Activated CD4-positive, alpha-beta T cell treated with anti-CD3 and anti-CD28 coated beads, Interleukin-2, amount 50 U/mL, for 24 hours (primary cell): ENCODE measurements at places on chromosomes 6 and 20.

DNA sequence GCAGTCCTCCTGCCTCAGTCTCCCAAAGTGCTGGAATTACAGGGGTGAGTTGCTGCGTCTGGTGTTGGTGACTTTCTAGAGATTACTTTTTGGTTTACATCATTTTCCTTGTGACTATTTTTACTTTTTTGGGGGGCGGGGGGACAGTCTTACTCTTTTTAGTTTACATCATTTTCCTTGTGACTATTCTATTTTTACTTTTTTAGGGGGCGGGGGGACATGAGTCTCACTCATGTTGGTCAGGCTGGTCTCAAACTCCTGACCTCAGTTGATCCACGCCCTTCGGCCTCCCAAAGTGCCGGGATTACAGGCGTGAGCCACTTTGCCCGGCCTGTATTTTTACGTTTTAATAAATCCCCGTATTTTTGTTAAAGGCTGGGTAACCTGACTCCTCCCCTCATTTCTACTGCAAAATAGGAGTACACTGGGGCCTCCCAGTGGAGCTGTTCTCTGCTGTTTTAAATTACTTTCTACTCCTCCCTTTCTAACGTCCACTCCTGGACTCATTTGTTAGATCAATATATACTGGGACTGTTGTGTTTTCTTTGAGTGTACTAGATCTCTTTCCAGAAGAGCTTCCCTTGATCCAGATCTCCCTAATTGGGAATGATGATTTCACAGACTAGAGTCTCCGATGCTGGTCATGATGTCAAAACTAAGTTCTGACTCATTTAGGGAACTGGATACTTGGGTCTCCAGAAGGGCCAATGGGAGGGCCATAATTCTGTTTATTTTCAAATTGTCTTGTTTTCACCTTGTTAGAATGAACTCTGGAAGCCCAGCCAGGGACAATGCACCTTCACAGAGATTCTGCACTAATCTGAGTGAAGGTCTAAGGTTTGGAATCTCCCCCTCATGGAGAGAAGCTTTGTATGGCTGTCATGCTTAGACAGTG, 9.2 kb downstream of the HSPA1B start:
- DNase-seq, result no peak

DNA sequence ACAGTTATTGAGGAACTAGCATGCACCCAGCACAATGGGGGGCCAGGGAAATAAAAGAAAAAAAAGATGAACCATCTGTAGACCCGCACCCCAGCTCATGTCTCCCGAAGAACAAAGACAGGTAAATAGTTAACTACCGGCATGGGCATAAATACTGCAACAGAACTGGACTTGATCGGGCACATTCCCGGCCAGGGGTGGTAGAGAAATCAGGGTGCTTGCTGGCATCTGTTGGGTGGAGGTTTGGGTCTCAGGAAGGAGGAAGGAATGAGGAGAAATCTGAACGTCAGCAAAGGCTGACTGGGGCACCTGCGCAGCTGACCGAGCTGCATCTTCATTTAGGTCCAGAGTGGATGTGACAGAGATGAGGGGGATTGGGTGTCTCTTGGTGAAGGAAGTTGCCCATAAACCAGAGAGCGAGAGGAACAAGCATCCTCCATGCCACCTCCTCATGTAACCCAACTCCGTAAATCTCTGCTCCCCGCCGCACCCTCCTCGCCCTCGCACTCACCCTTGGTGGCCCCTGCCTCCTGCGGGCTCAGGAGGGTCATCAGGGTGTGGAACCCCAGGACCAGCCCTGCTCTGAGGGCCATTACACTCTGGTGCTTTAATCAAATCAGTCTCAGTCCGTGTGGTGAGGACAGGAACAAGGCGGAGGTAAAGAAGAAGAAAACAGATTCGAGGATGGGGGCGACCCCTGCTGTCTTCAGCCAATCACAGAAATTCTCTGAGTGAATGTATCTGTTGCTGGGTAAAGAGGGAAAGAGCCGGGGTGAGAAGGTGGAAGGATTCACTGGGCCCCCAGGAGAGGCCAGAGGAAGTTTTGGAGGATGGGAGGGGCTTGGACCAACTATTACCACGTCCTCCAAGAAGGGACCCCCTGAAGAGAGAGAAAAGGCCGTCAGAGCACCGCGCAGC, at the start of gene HLA-DOA:
Gene HLA-DOA, minus strand, starts transcription at position 648 of the 918 bp plus-strand sequence.
- no peak for DNase-seq

GRCh38 chr20:62647521-62648317, 5.4 kb downstream of the SLCO4A1 start:
- no peak for DNase-seq

- DNase-seq, result no peak
Observed at GRCh38 chr6:122780114-122780513, 598 bp downstream of the FABP7 start.

DNA sequence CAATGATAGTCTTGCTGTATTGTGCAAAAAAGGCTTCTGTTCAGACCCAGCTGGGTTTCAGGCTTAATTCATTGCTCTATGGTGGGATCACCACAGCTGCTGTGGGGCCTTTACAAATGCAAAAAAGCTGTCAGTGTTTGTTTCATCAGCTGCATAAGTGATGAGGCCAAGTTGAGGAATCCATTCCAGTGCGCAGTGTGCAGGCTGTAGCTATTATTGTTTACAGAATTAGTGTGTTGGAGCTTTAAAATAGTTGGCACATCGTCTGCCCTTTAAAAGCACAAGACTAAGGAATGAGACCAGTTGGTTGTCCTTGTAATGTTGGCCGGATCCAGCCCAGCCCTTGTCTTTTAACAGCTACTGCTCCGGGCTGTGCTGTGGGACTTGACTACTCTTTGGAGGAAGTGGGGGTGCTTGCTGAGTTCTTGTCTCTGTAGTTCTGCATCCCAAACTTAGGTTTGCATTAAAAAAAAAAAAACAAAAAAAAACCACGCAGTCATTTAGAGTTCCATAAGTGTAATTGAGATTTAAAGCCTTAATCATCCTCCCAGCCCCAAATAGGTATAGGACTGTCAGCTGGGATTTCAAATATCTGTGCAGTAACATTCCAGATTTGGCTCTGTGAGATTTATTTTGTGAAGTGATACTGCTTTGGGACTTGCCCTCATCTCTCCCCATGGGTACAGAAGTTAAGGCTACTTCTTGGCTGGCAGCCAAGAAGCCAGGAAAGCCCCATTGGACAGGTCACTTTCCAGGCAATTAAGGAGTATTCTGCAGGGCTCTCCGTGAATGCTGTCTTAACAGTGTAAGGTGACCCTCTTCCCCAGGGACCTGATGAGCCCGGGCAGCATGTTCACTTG, 19.3 kb downstream of the JARID2 start:
- DNase-seq, result no peak

- no peak for DNase-seq
Observed at GRCh38 chr6:134452906-134453305, 135.0 kb upstream of the SGK1 start.

DNA sequence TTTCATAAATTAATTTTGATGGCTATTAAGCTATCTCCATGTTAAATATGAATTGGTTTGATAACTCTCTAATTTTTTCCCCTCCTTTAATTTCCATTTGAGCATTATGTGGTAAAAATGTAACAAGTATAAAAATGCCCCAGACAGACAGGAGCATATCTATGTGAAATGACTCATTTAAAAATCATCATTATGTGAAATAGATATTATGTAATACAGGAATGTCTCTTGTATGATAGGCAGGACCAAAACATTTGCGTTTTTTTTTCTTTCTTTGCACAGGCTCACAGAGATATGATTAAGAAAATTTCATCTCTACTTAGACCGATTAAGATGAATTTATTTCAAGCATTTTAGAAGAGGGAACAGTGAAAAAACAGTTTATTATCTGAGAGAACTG, 95.8 kb downstream of the AKAP7 start:
- no peak for DNase-seq

DNA sequence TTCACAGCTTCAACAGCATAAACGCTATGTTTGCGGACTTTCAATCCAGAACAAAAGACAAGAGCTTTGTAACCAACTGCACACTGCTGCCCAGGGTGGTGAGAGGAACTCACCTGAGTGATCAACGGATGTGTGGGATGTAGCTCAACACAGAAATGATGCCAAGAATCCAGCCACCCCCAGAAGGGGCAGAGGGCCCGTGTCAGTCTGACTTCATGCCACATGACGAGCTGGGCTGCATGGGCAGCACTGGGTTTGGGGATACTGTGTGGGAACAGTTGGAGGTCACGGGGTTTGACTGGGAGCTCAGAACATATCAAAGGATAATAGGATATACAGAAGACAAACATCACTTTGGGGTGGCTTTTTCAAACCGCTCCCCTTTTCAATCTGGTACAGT, 79.4 kb upstream of the TRAF3IP2 start:
- no peak for DNase-seq

GRCh38 chr20:3691897-3692296, 10.1 kb upstream of the ADAM33 start:
- no peak for DNase-seq

GRCh38 chr6:94673251-94673650, 904.1 kb upstream of the MANEA start:
- DNase-seq, result no peak

DNA sequence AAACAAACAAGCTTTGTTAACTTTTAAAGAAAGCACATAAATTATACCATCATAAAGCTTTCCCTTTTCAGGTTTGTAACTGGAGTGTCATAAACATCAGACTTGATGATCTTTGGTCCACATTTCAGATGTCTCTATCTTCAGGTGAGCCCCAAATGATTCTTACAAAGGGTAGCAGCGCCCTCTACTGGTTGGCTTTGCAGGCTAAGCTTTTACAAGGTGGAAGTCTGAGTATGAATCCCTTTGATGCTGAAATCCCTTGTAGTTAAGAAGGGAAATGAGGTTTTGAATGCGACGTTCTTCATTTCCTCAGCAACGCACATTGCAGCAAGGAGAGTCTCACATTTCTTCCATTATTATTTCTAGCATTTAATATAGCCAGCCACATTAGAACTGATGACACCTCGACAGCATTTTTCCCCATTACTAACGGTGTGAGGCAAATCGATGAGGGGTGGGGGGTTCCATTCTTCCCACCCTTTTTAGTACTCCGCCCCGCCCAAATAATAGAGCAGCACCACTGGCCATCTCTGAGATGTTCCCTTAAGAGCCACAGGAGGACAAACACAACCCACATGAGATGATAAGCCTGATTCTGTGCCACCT, 126.3 kb upstream of the NT5E start:
- peak; percentile 62 for DNase-seq

DNA sequence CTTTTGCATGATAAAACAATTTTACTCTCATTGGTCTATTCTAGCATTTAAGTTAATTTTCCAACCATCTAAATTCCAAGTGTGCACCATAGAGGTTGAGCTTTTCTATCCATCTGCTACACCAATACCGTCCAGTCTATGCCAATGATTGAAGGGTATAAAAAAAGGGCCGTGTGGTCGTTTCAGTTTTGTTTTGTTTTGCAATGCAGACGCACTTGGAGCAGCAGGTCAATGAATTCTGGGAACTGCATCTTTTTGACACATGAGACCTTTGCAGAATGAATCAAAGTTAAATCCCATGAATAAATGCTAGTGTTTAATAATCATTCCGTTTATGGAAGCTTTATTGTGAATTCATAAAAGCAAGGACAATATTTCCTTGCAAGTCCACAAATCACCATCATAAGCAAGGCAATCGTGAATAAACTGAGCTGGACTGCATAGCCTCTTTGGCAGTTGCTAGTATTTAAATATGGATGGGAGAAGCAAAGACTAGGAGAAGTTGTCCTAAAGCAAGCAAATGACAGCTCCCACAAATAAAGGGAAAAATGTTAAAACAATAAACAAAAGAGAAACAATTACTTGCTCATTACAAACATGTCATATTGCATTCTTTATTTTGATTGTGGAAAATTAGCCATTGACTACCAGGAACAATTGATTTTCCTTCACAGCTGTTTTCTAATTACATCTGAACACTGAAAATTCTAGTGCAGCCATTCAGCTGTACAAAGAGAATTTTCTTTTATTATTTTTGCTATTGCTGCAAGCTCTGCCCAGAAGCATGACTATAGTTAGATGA, 649.7 kb upstream of the GJE1 start:
- DNase-seq, result no peak

DNA sequence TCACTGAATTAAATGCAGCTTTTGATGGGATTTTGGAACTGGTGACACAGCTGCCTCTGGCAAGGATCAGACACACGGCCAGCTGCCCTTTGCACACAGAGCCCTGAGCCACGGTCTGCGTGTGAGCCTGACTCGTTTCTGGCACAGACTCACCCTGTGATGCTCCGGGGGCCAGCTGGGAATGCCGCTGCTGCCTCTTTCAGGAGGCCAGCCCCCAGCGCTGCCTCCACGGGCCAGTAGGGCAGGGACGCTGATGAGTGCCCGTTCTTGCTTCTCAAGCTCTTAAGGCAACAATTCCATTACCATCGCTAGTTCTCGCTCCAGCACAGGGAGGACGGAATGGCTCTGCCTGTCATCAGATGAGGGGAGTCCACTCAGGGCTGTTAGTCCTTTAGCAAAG, 61.6 kb downstream of the IRF4 start:
- no peak for DNase-seq

DNA sequence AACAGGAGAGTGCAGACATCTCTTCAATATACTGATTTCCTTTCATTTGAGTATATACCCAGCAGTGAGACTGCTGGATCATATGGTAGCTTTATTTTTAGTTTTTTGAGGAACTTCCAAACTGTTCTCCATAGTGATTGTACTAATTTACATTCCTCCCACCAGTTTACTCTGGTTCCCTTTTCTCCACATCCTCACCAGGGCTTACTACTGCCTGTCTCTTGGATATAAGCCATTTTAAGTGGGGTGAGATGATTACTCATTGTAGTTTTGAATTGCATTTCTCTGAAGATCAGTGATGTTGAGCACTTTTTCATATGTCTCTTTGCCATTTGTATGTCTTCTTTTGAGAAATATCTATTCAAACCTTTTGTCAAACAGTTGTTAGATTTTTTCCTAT, 64.9 kb upstream of the HMGCLL1 start:
- DNase-seq, result no peak

- no peak for DNase-seq
Observed at GRCh38 chr20:63138855-63139341, 77.0 kb downstream of the YTHDF1 start.

GRCh38 chr6:84892671-84893070, 128.3 kb upstream of the TBX18 start:
- no peak for DNase-seq

DNA sequence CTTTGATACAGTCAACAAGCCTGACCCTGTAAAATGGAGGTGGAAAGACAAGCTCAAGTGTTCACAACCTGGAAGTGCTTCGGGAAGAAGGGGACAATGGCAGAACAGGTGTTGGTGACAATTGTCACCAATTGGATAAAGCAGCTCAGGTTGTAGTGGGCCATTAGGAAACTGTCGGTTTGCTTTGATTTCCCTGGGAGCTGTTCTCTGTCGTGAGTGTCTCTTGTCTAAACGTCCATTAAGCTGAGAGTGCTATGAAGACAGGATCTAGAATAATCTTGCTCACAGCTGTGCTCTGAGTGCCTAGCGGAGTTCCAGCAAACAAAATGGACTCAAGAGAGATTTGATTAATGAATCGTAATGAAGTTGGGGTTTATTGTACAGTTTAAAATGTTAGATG, 15.0 kb downstream of the CCR6 start:
- no peak for DNase-seq

GRCh38 chr6:27280064-27280539, 32.0 kb downstream of the POM121L2 start:
- DNase-seq, result peak; percentile 30
